ENCODE measurements at places on chromosomes 6 and 20.
A peak's percentile ranks its signal among the peaks of the same experiment; 100 is the strongest.

DNA sequence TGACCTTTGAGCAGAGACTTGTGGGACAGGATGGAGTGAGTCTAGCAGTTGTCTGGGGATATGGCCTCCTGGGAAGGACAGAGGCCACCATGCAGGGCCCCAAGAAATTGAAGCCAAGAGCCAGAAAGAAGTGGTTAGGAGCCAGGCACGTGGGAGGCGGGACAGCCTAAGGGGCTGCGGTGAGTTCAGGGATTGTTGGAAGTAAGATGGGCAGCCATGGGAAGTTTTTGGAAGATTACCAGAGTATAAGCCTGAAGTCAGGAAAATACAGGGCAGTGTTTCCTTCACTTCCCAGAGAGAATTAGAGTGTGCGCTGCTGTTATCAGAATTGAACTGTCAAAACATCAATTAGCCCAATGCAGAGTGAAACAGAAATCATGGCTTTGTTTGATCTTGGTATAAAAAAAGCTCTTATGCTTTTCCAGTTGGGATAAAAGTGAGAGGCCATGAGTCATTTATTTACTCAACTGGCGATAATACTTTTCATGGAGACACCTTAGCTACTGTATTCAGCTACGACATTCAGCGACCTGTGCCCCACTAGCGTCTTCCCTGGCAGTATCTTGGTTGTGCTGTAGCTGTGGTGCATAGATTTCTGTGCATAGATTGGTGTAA lies 66.9 kb downstream of the PHACTR2 start:
- peak; percentile 30 for DNase-seq

DNA sequence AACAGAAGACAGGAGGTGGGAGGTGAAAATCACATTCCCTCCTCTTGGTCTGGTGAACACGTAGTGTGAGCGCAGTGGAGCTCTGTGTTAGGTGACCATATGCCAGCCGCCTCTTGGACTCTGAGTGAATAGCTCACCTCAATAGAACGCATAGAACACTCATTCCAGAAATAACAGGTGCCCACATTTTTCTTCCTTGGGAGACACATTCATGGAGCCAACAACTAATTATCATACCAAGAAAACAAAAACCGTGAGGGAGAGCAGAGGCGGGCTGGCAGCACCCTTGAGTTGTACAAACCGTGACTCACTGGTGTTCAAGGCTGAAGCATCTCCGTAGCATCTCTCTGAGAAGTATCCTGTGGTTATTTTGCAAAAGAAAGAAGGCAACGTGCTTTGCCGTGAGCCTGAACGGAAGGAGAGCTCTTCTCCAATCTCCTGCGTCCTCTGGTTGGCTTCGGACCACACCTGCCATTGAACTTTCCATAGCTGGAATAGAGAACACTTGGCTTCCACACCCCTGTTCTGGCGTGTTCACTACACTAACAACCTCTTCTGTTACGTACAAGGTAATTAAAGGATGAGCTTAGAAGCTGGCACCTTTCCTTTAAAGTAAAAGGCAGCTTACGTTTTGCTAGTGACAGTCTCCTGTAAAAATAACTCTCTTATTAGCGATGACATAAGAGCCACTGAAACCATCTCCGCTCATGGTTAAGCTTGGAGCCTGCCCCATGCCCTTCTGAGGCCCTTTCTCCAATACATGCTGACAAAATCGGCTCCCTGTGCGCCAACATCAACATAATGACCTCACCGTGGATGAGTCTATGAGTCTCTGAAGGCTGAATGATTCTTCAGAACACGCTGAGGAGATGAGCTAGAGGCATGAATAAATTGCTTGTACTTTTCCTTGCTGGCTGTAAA lies 30.2 kb upstream of the SGK1 start:
- no peak for DNase-seq

- no peak for DNase-seq
Measured at GRCh38 chr6:121319112-121319553, 15.1 kb downstream of the TBC1D32 start.

- no peak for DNase-seq
Measured at GRCh38 chr6:21496706-21497105, 96.8 kb upstream of the SOX4 start.

DNA sequence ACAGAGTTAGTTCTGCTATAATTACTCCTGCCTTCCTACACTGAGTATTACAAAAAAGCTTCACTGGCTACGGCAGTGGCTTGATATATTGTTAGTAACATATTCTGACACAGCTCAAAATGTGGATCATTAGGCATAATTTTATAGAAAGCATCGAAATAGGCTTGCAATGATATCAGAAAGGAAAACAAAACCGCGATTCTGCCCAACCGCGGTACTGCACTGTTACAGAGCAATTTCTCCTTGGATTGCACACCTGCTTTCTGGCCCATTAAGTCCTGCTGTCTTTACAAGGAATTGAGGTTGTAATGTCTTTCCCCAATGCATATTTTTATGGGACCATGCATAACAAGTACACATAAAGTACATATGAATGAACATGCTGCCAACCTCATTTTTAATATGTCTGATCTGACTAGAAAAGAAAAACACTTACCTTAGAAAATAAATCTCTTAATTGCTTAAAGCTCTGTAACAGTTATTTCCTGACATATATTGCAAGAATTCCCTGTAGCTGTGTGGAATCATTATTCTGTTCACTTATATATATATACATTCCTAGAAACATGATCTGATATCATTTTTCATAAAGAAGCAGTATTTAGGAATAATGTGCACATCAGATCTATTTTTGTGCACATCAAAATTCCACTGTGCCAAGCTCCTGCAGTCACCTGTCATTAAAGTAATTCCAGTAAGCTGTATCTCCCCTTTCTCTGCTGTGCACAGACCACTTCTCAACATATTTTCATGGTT lies 763.9 kb downstream of the HACE1 start:
- peak; percentile 24 for DNase-seq

DNA sequence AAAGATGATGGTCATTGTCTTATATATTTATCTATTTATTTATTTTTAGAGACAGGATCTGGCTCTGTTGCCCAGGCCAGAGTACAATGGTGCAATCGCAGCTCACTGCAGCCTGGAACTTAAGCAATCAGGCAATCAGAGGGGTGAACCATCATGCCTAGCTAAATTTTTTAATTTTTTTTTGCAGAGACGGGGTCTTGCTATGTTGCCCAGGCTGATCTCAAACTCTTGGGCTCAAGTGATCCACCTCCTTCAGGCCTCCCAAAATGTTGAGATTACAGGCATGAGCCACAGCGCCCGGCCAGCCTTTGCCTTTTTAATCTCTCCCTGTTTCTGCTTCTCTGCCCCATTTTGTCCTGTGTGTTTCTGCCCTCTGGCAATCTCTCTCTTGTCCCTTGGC lies 102.2 kb downstream of the NCR2 start:
- DNase-seq = no peak

- no peak for DNase-seq
Measured at GRCh38 chr6:108953681-108954080, 105.5 kb downstream of the ARMC2 start.

DNA sequence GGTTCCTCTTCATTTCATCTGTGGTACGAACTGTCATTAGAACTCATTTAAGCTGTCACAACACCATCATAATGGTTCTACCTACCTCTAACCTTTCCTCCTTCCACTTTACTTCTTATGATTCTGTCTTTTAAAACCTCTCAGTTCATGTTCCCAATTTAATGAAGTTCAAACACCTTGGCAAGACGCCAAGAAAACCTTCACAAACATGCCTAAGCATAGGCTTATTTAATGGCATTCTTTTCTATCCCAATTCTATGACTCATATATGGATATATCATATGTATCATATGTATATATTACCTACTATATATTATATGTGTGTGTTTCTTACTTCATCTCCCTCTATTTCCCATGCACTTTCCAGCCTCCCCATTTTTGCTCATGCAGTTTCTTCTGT lies 283.4 kb upstream of the TBX18 start:
- no peak for DNase-seq

- DNase-seq = no peak
Measured at GRCh38 chr6:139287868-139288267, 3.9 kb downstream of the TXLNB start.

DNA sequence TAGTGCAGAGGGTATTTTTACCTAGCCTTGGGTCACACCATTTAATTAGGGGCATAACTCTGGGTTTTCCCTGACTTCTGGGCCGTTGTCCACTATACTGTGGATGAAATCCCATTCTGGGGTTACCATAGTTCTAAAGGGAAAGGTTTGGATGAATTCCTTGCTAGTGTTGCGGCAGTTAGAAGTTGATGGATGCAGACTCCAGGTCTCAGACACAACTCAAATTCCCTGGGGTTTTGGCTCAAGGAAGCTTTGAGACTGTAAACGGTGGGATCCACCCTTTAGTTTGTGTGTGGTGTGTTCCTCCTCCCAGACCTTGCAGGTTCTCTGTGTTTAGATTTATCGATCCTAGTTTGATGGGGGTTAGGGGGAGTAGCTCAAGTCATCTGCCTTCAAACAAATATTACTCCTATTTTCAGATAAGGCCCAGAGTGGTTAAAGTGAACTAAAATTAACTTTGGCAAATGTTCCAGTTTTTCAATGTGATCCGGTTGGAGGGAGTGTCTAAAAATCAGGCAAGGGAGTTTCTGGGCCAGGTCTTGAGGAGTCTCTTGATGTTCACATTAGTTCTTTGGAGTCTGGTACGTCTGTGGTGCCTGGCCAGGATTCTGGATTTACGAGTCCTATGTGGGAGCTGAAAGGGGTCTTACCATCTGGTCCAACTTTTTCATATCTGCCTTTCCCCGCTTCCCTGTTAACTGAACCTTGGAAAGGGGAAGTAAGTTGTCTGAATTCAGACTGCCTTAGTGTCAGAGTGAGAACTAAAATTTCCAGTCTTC lies 1.5 kb downstream of the RALY start:
- DNase-seq = no peak

DNA sequence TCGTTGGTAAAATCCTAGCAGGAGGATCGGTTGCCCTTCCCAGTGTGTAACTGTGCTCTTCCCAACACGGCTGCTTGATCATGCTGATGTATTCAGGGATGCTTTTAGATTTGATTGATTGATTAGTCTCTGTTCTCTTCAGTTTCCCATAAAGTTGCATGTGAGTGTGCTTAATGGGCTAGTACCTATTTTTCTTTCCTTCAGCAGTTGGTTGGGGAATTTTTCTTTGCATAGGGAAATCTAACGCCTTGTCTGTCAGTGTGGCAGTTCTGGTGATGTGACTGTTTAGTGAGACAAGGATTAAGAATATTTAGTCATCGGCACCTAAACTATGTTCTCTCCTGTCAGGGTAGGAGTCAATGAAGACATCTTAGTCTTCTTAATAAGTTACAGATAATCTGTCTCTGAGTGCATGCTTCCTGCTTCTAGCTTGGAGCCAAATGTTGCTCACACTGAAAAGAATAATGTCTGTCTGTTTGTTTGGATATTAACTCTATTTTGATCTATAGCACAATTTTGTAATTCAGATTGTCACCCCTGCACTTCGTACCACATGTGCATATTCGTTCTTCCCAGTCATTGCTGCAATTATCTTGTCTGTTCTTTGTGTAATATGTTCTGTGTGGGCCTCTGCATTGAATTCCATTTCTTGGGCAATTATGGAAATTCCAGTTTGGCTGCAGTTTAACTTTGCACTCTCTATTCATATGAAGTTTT lies 169.9 kb downstream of the EDN1 start:
- no peak for DNase-seq

DNA sequence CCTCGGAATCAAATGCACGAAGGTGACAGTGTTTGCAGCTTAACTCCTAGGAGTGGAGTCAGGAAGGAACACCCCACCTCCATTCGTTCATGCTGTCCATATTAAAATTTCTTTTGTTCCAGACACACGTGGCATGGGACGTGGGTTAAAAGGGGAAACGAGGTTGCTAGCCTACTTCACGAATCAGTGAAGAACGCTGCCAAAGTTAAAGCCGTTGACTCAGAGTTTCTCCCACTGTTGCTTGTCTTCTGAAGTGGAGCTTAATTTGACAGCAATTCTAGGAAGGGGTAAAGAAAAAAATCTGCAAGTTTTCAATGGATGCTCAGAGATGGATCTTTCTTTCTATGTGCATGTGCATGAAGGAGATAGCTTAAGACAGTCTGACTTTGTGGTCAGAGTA lies 499.1 kb downstream of the CD83 start:
- no peak for DNase-seq

DNA sequence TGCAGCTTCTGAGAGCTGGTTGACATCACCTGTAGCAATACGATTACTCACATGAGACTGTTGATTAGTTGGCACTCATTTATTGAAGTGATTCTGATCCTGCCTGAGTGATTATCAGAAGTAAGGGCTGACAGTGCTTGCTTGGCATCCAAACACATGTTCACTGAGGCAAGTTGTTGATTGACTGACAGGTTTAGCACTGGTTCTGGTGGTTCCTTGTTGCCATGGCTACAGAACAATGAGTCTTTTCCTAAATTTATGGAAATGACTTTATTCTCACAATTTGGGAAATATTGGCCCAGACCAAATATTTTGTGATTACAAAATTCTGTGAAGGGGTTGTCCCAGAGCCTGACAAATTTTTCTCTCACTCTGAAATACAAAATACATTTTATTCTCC lies 146.0 kb upstream of the RAB32 start:
- no peak for DNase-seq

DNA sequence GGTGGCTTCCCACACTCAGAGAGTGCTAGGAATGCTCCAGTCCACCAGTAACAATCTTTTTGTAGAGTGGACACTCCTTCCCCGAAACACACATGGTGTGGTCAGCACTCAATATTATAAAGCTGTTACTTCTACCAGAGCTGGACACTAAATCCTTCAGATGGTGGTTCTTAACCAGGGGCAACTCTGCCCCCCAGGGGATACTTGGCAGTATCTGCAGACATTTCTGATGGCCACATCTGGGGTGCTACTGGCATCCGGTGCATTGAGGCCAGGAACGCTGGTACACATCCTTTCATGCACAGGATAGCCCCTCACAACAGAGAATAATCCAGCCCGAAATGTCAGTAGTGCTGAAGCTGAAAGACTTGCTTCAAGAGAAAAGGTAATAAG lies 124.4 kb downstream of the NFATC2 start:
- no peak for DNase-seq

DNA sequence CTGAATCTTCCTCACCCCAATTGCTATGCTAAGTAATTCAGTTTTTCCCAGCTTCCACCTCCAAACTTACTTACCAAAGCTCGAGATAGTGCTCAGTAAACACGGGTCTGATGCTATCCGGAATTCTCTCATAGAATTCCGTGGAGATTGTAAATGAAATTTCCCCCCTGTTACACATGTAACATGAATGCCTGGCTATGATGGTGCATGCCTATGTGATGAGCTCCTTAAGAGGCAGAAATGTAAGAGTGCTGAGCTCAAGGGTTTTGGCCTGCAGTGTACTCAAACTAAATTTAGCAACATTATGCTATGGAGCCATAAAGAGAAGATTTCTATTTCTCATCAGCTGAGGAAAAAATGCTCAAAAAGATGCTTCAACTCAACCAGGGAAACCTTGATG lies 133.4 kb upstream of the FUT9 start:
- no peak for DNase-seq

DNA sequence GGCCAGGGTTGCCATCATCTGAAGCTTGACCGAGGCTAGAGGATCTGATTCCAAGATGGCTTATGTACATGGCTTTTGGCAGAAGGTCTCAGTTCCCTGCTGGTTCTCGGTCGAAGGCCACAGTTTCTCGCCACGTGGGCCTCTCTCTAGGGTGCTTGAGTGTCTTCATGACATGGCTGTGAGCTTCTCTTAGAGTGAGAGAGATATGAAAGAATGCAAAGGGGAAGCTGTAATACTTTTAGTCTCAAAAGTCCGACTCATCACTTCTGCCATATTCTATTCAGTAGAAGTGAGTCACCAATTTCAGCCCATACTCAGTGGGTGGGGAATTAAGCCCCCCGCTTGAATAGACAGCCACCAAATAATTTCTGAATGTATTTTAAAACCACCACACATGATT lies 94.2 kb downstream of the UTRN start:
- no peak for DNase-seq

GRCh38 chr20:59481067-59481466 lies 123.3 kb upstream of the PHACTR3 start:
- no peak for DNase-seq
